ENCODE measurements at places on chromosomes 6 and 20. TPM values are rescaled to one million over a fixed set of nuclear protein-coding genes. Genes with fewer than 3 reads are reported as not detected.
A peak's percentile ranks its signal among the peaks of the same experiment; 100 is the strongest.

The SMLR1 gene
- not detected for total RNA-seq

- peak; percentile 77 for DNase-seq
Observed at GRCh38 chr6:158213925-158214674, 46.0 kb downstream of the GTF2H5 start.

GRCh38 chr6:166351715-166352285 lies 9.5 kb upstream of the SFT2D1 start:
- DNase-seq: no peak

- DNase-seq: no peak
Observed at GRCh38 chr6:79650950-79651349, 19.8 kb downstream of the SH3BGRL2 start.

DNA sequence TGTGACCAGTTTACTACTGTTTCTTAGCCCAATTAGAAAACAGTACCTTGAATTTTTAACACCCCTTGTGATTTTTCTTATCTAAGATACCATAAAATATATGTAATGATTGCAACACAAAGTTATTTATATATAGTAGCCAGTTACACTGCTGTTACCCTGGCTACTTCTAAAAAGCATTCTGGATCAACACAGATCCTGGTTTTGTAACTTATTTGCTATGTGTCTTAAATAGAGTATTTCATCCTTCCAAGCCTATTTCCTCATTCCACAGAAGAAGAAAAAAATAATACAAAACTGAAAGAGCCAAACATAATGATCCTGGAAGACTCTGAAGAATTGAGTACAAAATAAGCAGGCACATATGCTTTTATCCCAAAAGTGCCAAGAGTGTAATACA lies 19.0 kb upstream of the GSTA4 start:
- no peak for DNase-seq

GRCh38 chr6:126312013-126312665 lies 27.8 kb upstream of the CENPW start:
- DNase-seq: no peak

GRCh38 chr6:14348389-14348788 lies 230.8 kb downstream of the CD83 start:
- no peak for DNase-seq
